Activated naive CD8-positive, alpha-beta T cell treated with anti-CD3 and anti-CD28 coated beads, Interleukin-2, amount 10 ng/mL, durations not matched to agents 7 days and 5 days (primary cell): ENCODE measurements at places on chromosomes 12 and 14. TPM values are rescaled to one million over a fixed set of nuclear protein-coding genes. Genes with fewer than 3 reads are reported as not detected.

PAWR gene
- 5.7 TPM for total RNA-seq

GRCh38 chr12:115518-115917 is 49.0 kb downstream of the IQSEC3 start:
- no peak for DNase-seq

DNA sequence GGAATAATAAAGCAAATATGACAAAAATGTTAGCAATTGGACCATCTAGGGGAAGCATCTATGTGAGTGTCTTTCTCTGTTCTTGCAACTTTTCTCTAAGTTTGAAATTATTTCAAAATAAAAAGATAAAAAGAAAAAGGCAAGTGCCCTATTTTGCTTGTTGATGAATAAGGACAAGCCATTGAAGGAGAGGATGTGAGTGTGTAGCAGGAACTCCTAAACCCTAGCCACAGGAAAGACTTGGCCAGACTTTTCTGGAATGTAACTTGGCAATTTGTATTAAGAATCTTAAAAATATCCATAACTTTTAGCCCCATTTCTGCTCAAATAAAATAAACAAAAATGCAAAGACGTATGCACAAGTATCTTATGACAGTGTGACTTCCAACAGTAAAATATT is 279.4 kb downstream of the CACNA1C start:
- DNase-seq, result no peak

DNA sequence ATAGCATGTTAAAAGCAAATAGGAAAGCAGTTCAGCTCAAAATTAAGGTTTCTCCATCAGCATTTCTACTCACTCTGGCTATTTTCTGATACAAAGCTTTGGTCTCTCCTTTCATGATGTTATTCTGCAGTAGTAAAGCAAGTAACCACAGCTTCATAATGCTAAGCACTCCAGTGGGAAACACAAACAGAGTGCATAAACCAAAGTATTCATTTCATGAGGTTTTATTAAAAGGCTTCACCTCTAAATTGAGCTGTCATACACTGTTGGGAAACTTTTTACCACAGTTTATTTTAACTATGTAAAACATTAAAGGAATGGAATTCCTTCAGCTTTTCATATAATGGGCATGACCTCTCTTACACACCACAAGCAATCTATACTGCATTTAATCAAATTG is 157.9 kb upstream of the LMO3 start:
- DNase-seq, result no peak

ARHGAP9 gene
- 304 TPM for total RNA-seq

GRCh38 chr12:17949558-17950141 is 140.3 kb downstream of the RERGL start:
- DNase-seq, result no peak

OLR1 gene
- total RNA-seq, result not detected

DHRS2 gene
- total RNA-seq, result not detected

RASAL1 gene
- 2.3 TPM for total RNA-seq

GPR68 gene
- total RNA-seq, result 28.0 TPM

CMA1 gene
- 0.33 TPM for total RNA-seq

DNA sequence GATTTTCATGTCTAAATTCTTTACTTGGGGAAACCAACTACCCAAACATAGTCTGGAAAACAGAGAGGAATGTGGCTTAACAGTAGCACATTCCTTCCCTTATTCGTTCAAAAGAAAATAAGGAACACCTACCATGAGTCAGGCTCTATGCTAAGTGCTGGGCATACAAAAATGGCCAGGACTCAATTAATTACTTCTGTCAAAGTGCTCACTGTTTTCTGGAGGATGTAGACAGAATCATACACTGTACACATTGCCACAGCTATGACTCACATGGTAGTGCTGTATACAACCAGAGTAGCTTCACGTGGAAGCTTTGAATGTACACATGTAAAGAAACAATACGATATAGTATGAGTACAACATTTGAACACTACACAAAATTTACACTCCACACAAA is 50.1 kb downstream of the SLC25A21 start:
- no peak for DNase-seq
